CD4-positive, alpha-beta T cell treated with Interleukin-6 for 4 hours (primary cell): ENCODE measurements at places on chromosomes 12 and 14.

- no peak for DNase-seq
These were observed 519.9 kb downstream of the C12orf50 start for GRCh38 chr12:87509237-87509820.

GRCh38 chr14:99884834-99885648 is 91.8 kb downstream of the EML1 start:
- DNase-seq: peak; percentile 21

- DNase-seq: no peak
These were observed 642.0 kb downstream of the SLC6A15 start for GRCh38 chr12:84270470-84271140.

DNA sequence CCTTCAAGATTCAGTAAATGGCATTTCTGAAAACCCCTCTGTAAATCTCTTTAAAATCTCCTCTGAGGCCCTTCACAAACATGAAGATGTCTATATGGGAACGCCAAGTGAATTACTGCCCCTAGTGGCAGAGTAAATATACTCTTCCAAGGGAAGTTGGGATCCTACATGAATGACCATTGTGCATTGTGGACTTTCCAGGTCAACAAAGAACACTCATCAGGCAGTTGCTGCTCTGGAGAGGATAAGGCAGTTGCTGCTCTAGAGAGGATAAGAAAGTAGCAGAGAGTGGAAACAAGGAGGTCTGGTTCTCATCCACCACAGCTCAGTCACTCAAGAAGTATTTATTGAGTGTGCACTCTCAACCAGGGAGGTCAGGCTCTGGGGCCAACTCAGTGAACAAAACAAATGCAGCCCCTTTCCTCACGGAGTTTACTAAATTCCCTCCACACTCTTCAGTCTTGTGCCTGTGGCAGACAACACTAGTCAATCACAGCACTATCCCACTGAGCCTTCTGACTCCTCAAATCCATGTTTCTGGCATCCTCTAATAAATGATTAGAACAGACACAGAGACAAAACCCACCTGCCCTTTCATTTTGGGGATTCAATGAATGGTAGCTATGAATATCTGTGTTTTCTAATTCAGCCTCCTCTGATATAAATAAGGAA is 52.9 kb downstream of the SVOP start:
- no peak for DNase-seq

DNA sequence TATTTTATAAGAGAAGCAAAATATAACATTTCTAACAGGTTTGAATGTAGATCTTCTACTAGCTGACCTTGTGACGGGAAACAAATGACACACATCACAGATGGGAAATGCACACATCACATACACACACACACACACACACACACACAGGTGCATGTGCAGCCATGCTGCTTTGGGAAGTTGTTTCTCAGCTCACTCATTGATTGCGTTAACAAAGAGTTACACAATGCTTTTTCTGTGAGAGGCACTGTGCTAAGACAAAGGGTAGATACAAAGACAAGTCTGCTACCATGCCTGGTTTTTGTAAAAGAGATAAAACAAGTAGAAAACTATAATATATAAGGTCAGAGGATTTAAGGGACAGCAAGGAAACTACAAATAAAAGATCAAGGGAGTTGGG is 1.3 kb upstream of the NR1H4 start:
- no peak for DNase-seq

DNA sequence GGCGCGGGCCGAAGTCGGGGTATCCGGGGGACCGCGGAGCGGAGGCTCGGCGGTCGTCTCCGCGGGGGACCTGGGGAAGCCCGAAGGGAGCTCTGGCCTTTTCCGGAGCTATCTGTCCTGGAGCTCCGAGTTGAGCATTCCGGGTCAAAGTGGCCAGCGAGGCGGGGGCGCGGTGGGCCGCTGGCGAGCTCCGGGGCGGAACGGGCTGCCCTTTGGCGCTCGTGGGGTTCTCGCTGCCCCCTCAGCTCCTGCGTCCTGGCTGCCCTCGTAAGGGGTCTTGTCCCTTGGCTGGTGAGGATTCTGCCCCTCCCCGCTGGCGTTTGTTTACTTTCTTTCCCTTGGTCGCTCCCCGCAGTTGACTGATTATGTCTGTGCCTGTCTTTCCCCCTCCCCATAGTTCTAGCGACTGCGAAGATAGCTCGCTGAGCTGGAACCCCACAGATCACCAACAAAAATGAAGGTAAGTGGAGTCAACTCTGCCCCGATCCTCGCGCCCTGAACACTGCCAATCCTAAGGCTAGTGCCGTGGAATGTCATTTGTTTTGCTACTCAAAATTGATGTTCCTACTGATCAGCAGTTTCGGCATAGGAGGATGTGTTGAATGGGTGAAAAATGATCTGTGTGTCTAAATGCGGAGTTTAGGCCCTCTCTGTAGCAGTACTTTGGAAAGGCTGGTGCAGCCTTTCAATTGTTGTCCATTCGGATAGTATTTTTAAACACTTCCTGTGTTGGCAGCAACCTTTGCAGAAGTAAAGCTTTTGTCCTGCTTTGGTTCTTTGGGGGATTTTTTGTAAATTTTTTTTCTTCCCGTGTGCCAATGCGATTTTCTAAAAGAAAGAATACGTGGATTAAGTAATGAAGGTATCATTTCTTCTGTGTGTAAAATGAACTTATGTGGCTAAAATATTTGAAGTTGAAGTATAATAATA is 1.3 kb downstream of the ARID4A start:
- DNase-seq: peak; percentile 15

DNA sequence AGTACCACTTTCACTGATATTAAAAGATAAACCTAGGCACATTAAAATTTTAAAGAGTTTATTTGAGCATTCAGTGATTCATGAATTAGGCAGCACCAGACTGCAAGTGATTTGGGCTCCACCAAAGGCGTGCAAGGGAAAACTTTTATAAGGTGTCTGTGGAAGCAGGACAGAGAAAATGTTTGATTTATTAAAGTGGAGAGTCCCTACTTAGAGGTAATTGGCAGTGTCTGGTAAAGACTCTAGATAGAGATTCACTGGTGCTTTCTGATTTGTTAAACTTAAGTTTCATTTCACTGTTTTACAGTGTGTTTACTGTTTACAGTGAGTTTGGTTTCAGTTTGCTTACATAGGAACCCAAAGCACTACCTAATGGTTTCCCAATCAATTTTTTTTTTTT is 72.8 kb downstream of the ANKS1B start:
- DNase-seq: no peak

DNA sequence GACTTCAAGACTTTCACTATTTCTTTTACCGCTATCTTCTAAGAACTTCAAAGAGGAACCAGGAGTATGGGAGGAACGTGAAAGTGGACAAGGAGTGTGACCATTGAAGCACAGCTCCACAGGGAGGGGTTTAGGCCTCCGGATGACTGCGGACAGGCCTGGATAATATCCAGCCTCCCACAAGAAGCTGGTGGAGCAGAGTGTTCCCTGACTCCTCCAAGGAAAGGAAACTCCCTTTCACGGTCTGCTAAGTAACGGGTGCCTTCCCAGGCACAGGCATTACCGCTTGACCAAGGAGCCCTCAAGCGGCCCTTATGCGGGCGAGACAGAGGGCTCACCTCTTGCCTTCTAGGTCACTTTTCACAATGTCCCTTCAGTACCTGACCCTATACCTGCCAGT is 267.0 kb downstream of the RPL10L start:
- DNase-seq: no peak

- DNase-seq: no peak
These were observed 48.7 kb downstream of the CCDC88C start for GRCh38 chr14:91368776-91369416.
